ENCODE measurements at places on chromosomes 3 and 15. TPM values are rescaled to one million over a fixed set of nuclear protein-coding genes. Genes with fewer than 3 reads are reported as not detected.

GRCh38 chr3:39707314-39707909, 102.0 kb upstream of the MYRIP start:
- DNase-seq = peak; percentile 29

- DNase-seq = no peak
These were observed 86.2 kb downstream of the FBN1 start for GRCh38 chr15:48559285-48559684.

GRCh38 chr3:20637729-20638128, 451.7 kb upstream of the SGO1 start:
- no peak for DNase-seq

GRCh38 chr3:172709774-172710663, 848 bp downstream of the NCEH1 start:
- DNase-seq = no peak

DNA sequence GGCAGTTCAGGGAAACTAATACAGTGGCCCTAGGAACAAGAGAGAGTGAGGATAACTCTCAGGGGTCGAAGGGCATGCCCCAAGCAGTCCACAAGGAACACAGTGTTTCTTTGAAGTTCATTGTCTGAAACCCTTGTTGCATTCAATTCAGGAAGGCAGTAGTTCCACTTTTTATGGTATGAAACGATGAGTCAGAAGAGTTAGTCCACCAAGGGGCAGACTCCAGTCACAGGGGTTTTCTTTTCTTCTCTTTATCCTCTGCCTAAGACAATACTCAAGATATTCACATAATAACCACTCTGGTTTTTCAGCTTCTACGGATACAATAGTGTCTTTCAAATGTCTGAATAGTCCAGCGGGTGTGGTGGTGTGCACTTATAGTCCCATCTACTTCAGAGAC, 23.7 kb upstream of the TICRR start:
- DNase-seq = no peak

- no peak for DNase-seq
These were observed 78.6 kb downstream of the MYLK start for GRCh38 chr3:123805504-123805903.

DNA sequence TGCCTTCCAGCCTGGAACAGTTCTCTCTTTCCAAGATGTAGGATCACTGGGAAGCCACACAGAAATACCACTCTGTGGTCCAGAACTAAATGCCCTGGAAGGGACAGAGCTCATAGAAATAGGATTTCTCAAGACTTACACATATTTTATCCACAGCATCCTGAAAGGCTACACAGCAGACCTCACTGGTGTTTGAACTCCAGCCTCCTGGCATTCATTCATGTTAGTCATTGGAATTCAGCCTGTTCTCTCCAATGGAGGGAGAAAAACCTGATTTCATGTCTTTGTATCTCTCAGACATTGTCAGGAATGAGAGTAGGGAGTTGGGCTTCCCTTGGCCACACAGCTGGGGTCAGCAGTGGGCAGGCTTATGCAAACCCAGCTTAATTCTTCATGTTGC, 121.1 kb upstream of the PPP2R3A start:
- DNase-seq = no peak

DNA sequence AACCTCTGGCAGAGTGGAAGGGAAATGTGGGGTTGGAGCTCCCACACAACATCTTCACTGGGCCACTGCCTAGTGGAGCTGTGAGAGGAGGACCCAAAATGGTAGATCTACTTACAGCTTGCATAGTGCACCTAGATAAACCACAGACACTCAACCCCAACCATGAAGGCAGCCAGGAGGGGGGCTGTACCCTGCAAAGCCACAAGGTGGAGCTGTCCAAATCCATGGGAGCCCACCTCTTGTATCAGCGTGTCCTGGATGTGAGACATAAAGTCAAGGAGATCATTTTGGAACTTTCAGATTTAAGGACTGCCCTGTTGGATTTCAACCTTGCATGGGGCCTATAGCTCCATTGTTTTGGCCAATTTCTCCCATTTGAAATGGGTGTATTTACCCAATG, 20.9 kb downstream of the TP63 start:
- peak; percentile 21 for DNase-seq

GRCh38 chr15:54789376-54789775, 407.4 kb downstream of the RSL24D1 start:
- DNase-seq = no peak

DNA sequence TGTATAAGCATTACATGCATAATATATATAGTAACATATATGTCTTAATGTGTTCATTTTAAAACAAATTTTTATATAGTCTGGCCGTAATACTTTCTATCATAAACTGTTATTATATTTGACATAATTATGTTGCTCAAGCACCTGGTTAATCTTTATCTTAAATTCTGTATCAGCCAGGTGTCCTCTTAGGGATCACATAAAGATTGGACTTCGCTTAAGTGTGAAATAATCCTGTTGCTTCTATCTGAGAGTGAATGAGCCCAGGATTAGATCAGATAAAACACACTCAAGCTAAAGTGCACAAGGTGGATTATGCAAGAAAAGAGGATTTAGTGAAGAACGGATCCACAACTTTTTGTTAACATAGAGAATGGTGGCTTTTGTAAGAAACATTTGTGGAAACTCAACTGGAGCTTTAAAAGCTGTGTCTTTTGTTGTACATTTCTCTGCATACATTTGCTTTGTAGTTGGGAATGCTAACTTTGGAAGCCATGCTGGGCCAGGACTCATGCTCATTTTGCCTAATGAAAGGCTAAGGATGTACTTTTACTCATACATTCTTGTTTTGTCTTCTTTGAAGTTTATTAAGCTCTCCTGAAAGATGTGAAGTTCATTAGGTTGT, 437.8 kb downstream of the ZIC1 start:
- DNase-seq = no peak

GRCh38 chr15:57306161-57306943, 70.0 kb upstream of the CGNL1 start:
- peak; percentile 13 for DNase-seq

DNA sequence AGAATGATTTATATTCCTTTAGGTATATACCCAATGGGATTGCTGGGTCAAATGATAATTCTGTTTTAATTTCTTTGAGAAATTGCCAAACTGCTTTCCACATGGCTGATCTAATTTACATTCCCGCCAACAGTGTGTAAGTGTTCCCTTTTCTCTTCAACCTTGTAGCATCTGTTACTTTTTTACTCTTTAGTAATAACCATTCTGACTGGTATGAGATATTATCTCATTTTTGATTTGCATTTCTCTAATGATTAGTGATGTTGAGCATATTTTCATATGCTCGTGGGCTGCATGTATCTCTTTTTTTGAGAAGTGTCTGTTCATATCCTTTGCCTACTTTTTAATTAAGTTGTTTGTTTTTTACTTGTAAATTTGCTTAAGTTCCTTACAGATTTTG, 1264.2 kb downstream of the OTOL1 start:
- DNase-seq = no peak

DNA sequence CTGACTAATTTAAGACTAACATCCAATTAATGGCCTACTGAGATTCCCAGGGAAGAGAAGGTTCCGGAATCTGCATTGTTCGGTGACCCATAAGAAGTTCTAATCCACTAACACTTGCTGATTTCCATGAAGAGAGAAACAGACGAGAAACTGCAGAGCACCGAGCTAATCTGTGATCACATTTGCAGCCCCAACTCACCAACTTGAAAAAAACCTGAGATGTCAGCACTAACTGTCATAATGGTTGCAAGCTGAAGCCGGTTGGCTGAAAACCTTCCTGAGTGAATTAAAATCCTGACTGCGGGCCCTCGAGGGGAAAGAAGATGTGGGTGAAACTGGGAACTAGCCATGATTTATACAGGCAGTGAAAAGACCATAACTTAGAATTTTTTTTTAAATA, 204.8 kb upstream of the IGF1R start:
- no peak for DNase-seq

DNA sequence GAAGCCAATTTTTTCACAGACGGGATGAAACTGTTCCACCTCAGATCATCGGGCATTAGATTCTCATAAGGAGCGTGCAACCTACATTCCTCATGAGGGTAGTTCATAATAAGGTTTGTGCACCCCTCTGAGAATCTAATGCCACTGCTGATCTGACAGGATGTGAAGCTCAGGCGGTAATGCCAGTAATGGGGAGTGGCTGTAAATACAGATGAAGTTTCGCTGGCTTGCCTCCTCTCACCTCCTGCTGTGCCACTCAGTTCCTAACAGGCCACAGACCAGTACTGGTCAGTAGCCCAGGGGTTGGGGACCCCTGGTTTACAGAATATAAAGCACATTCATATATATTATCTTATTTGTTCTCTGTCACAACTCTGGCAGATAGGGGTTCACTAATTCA, 2.1 kb upstream of the LIMD1 start:
- no peak for DNase-seq

GRCh38 chr3:21668012-21668411, 83.0 kb downstream of the ZNF385D start:
- no peak for DNase-seq

GRCh38 chr15:71612869-71613268, 197.5 kb upstream of the NR2E3 start:
- DNase-seq = no peak

GRCh38 chr3:173778251-173778650, 380.7 kb downstream of the NLGN1 start:
- no peak for DNase-seq

DNA sequence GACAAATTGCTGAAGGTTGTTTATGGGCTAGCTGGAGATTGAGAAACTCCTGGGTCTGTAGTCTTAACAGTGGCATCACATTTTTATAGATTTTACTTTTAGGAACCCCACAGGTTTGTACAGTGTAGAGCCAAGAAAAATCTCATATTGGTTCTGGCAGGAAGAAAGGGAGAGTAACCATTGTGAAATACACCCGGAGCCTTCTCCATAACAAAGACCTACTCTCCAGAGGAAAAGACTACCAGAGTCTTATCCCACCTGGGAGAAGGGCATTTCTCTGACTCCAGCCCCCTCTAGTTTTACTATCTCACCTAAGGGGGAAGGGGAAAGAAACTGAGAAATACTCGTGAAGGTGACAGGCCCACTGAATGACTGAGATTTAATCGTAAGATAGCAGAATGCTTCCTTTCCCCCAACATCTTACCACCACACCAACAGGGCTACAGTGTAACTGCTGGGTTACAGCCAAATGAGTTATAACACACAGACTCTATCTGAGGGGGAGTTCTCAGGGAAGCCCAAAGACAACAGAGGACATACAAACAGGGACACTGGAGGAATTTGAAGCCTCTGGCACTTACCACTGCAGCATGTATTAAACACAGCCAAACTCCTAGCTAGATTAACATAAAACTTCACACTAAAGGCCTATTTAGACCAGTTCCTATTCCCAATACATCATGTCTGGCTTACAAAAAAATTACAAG, 56.1 kb downstream of the SYN2 start:
- DNase-seq = no peak

DNA sequence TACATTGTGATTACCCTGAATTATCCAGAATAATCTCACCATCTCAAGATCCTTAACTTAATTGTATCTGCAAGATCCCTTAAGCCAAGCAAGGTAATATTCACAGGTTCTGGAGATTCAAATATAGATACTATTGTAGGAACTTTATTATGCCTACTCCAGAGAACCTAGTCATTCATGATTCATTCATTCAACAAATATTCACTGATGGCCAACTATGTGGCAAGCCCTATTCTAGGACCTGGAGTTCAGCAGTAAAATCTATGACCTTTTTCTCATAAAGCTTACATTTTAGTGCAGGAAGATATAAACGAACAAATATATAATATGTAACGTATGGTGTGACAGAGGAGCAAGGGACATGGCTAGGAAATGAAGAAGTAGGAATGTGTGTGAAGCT, 49.6 kb downstream of the ISL2 start:
- DNase-seq = no peak

GRCh38 chr3:138477120-138477519, 42.7 kb downstream of the ESYT3 start:
- DNase-seq = no peak

- no peak for DNase-seq
These were observed 129.7 kb downstream of the WNT7A start for GRCh38 chr3:13750215-13750614.

- DNase-seq = no peak
These were observed 126.8 kb upstream of the UBE3A start for GRCh38 chr15:25565470-25566264.

DNA sequence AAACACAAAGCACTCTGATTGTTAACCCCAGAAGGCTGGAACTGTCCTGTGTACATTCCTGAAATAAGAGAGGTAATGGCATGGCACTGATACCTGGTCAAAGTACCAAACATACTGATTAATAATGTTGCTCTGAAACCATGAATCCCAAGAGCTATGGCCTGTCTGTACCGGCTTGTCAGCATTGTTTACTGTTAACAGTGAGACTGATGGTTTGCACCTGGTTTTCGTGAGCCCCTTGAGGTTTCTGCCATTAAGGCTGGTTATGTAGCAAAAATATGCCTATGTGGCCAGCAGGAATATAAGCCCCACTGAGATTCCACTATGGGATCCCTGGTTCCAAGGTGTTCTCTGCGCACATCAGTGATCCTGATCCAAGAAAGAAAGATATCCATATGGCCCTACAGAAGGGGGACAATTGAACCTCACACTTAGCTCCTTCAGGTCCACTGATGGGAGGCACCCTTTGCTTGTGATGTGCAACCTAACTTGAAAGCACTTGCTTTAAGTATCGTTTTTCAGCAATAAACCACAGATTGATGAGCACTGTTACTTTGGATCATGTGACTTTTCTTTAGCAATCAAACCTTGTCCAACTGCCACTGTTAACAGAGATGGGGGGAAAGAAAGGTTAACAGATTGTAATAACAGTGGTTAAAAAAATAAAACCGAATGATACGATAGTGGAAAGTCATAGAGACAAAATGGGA, 65.2 kb downstream of the TBL1XR1 start:
- no peak for DNase-seq

- no peak for DNase-seq
These were observed 157.1 kb upstream of the DPH6 start for GRCh38 chr15:35702946-35703495.

GADL1 gene
- total RNA-seq = not detected

NRROS gene
- 0.12 TPM for total RNA-seq

RGMA gene
- 5.5 TPM for total RNA-seq

SLC12A1 gene
- total RNA-seq = not detected

AMT gene
- 4.8 TPM for total RNA-seq

P2RY14 gene
- not detected for total RNA-seq

SLC9C1 gene
- 0.79 TPM for total RNA-seq

LRTM1 gene
- total RNA-seq = not detected

EPHB3 gene
- 6.5 TPM for total RNA-seq

ECE2 gene
- not detected for total RNA-seq

ABI3BP gene
- total RNA-seq = 0.15 TPM

SLC22A13 gene
- total RNA-seq = 0.47 TPM

RAB6B gene
- 14.1 TPM for total RNA-seq

IRAK2 gene
- total RNA-seq = 3.6 TPM

PLD1 gene
- 8.4 TPM for total RNA-seq

SCAP gene
- 67.6 TPM for total RNA-seq

SCAMP5 gene
- total RNA-seq = 6.2 TPM

GOLGA6A gene
- 0.39 TPM for total RNA-seq

ARF4 gene
- 112 TPM for total RNA-seq

GRAMD2A gene
- total RNA-seq = 8.0 TPM

PGBD4 gene
- total RNA-seq = 0.96 TPM

PROS1 gene
- 9.6 TPM for total RNA-seq

ARPP21 gene
- not detected for total RNA-seq

ZNF660 gene
- not detected for total RNA-seq

PCLAF gene
- total RNA-seq = 93.5 TPM
